ENCODE measurements at places on chromosomes 1 and 21.

- no peak for DNase-seq
Observed at GRCh38 chr1:81345110-81345509, 455.6 kb upstream of the ADGRL2 start.

- no peak for DNase-seq
Observed at GRCh38 chr1:33338048-33338439, 17.1 kb upstream of the A3GALT2 start.

GRCh38 chr1:22038036-22038435, 14.5 kb upstream of the CDC42 start:
- DNase-seq: no peak

DNA sequence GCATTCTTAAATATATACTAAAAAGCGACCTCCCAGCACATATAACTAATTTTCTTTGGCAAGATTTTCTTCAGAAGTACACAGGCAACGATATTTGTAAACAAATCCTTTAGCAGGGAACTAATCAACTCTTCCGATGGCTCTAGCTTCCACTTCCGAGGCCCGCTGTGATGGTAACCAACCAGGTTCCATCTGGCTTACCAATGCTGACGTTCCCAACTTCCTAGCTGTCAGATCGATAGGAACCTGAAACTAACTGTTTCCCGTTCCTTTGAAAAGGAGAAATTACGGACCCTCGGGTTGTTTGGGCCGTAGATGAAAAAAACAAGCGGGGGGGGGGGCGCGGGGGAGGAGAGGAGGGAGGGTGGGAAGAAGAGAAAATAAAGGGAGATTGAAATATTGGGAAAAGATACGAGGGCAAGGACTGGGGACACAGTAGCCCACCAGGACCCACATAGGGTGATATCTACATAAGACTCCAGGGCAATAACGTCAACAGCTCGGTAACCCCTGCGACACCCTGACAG, 513 bp downstream of the GTF2B start:
- peak; percentile 38 for DNase-seq

GRCh38 chr1:22018583-22019559, 17.4 kb downstream of the CELA3A start:
- DNase-seq: peak; percentile 81

DNA sequence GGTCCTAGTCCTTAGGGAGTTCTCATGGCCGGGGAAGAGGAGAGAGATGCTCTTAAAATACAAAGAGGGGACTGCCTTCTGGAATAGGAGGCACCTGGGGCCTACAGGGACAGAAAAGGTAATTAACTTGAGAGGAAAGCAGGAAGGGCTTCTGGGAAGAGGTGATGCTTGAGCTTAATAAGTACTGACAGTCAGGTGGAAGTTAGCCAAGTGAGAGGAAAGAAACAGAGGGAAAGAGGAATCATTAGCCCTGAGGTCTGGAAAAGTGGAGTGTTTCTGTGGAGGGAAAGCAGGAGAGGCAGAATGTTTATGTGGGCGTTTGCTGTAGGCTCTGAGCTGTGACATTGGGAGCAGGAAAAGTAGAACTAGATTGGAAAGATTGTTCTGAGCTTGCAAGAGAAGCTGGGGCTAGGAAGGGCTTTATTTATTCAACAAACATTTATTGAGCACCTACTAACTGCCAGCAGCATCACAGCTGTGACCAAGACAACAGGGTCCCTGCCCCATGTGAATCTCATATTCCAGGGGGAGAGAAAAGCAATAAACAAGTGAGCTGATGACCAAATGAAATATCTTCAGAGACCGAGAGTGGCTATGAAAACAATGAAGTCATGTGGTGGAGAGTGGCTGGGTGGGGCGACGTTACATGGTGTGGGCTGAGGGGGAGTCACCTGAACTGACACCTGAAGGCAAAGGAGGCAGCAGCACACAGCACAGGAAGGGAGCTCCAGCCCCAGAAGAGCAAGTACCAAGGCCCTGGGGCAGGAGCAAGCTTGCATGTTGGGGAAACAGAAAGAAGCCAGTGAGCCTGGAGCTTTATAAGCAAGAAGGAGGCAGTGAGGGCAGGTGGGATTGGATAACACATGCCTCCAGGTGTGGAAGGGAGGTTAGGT, 4.4 kb upstream of the FNDC5 start:
- no peak for DNase-seq

- no peak for DNase-seq
Observed at GRCh38 chr1:230165536-230165935, 98.5 kb downstream of the GALNT2 start.

DNA sequence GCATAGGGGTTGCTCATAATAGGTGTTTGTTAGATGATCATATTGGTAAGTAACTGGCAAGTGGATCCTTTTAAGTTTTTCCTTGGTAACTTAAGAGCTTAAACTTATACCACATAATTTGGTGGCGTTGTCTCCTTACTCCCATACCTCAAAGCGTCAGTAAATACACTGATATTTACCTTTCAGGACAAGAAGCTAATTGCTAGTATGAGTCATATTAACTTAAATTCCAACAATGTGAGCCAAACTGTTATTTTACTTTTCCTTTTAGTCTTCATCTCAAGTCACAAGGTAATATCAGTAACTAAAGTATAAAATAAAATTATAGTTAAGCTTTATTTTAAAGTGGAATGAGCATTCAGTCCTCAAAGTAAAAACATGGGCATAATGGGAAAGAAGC, 9.0 kb upstream of the SH3GLB1 start:
- no peak for DNase-seq
